ENCODE measurements at places on chromosomes 13 and 19.

- DNase-seq: no peak
Measured at GRCh38 chr13:29438769-29439168, 156.7 kb downstream of the SLC7A1 start.

DNA sequence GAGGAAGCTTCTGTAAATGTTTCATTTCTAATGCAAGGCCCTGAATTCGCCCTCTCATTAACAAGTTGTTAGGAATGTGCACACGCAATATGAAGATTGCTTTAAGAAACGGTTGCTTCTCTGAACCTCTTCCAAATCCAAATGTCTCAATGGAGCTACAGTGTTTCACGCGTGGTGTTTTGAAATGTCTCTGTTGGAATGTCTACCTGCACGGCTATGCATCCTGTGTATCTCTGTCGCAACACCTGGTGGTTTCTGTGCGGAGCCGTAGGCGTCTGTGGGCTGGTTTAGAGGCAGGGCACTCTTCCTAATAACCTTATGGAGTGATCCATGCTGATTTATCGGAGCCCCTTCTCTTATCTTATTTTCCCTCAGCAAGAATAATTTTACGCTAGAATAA lies 1584.2 kb upstream of the SLC10A2 start:
- no peak for DNase-seq

- DNase-seq: no peak
Measured at GRCh38 chr19:39347332-39348164, 5.3 kb downstream of the SAMD4B start.

GRCh38 chr13:112608212-112608611 lies 20.3 kb upstream of the TUBGCP3 start:
- no peak for DNase-seq

DNA sequence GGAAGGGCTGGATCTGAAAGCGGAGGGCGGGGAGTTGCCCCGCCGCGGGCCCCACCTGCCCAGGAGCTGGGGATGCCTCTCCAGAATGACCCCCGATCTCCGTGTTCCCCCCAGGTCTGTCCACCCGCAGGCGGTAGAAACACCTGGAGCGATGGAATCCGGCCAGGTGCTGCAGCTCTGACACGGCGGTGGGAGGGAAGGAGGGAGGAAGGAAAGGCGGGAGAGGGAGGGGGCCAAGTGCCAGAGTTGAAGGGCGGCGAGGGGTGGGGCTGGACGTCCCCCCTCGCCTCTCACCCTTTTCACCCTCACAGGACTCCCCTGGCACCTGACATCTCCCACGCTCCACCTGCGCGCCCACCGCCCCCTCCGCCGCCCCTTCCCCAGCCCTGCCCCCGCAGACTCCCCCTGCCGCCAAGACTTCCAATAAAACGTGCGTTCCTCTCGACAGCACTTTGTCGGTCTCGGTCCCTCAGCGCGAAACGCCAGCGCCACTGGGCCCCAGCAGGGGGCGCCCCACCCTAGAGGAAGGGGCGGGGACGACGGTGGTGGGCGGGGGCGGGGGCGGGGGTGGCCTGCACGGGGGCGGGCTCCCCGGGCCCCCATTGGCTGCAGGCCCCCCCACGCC lies 337 bp upstream of the FXYD7 start:
- DNase-seq: peak; percentile 61

GRCh38 chr13:75458696-75459422 lies 23.1 kb downstream of the TBC1D4 start:
- no peak for DNase-seq

GRCh38 chr19:55648585-55649267 lies 714 bp downstream of the CCDC106 start:
- DNase-seq: no peak

DNA sequence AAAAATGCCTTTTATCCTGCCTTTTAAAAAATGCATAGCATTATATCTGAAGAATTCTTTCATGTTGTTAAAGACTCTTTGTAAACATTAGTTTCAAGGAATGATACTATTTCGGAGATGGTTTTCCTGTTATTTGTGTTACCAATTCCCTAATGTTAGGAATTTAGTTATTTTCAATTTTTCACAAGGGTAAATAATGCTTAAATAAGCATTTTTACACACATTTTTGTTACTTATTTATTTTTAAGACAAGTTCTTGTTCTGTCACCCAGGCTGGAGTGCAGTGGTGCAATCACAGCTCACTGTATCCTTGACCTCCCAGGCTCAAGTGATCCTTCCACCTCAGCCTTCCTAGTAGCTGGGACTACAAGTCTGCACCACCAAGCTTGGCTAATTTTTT lies 49.0 kb downstream of the RGCC start:
- no peak for DNase-seq

- no peak for DNase-seq
Measured at GRCh38 chr13:114131583-114132418, 622 bp downstream of the RASA3 start.

DNA sequence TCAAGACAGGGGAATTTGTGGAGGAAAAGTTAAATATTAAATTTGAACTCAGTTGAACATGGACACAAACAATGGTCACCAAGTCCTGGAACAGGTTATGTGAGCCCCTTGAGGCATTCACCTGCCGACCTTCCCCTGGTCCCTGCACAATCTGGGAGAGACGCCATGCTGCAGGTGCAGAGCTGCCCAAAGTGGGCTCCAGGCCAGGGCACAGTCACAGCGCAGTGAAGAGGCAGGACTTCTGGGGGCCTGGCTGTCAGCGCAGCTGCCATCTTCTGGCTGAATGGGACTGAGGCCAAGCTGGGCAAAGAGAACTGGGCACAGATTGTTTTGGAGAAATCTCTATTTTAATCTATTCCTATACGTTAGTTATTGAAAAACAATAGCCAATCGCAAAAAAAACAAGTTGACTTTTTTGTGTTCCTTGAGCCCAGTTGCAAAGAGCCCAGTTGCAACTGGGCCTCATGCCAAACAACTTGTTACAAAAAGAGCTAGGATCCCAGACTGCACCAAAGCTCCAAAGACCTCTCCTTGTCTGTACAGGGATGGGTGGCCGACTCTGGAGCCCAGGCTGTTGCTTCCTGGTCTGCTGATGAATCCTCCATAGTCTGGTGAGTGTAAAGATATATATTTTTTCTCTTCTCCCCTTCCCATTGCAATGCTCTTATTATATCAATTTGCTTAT lies 1.2 kb upstream of the ZNF626 start:
- no peak for DNase-seq

GRCh38 chr13:81382246-81382645 lies 1041.3 kb upstream of the SPRY2 start:
- no peak for DNase-seq
